ENCODE measurements at places on chromosomes 1 and 21.
A peak's percentile ranks its signal among the peaks of the same experiment; 100 is the strongest.

GRCh38 chr1:245464290-245464689, 309.5 kb downstream of the KIF26B start:
- no peak for DNase-seq

DNA sequence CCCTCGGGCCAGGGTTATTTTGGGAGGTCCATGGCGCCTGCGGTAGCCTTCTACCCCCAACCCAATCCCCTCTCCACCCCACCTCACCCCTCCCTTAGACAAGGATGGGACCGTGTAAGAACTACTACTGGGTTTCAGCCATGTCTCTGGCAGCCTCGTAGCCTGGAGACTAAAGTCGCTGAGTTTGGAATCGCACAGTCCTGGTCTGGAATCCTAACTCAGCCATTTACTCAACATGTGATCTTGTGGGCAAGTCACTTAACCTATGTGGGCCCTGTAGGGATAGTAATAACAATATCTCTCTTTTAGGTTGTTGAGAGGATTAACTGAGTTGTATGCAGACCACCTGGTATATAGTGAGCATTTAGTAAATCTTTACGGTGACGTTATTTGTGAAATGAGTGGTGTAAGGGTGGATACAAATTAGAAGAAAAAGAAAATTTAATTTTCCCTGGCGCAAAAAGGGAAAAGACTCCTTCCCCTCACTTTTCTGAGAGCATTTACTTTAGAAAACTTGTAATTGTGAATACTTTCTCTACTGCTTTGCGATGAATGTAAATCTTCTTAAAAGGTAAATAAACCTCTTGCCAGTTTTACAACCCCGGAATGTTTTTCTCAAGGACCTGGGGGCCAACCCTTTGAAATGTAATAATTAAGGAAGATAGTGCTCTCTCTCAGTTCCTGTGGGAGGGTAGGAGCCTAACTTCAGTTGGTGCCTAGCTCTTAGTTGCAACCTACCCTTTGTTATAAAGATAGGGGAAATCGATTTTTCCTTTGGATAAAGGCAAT, 615 bp upstream of the MRPS15 start:
- no peak for DNase-seq

DNA sequence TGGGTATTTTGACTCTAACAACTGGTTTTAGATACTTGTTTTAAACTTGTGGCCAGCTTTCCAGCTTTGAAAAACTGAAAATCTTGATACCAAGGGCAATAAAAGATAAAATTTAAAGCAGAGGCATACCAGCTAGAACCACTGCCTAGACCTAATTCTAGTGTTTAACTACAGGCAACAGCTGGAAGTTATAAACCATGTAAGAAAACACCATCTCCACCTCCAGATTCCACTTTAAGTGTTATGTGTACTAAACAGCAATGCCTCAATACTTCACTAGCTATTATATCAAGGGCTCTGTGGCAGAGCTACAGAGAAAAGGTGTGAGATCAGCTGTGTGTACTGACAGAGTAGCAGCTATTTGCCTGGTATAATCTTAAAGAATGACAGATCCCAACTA, 69.5 kb downstream of the LPAR3 start:
- no peak for DNase-seq

- no peak for DNase-seq
Measured at GRCh38 chr1:41795205-41795762, 123.4 kb downstream of the HIVEP3 start.

- DNase-seq = peak; percentile 91
Measured at GRCh38 chr1:107669996-107670395, 295.0 kb downstream of the VAV3 start.

DNA sequence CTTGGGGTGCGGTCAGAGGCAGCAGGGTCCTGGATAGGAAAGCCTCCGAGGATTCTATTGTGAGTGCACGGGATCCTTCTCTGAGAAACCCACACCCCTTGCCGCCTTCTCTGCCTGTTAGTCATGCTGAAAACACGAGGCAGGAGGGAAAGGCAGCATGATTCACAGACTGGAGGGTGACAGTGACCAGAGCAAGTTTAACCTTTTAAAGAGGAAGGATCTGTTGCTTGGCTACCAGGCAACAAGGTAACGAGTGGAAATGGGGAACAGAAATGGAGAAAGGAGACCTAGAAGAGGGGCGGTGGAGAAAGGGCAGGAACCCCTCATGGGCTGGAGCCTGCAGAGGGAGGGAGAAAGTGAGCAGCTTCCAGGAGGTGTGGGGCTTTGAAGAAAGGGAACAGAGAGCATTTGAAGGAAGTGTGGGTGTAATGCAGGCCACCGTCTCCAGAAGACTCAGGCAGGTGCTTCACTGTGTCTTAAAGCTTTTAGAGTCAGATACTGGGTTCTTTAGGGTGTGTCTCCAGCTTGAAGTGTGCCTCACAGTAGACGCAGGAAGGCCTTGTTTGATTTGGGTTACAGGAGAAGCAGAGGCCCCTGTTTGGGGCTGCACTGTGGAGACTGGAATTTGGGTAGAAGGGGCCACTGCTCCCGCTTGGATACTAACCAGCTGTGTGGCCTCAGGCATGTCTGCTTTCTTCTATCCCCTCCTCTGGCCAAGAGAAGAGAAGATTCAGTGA, 19.1 kb downstream of the OPTC start:
- peak; percentile 44 for DNase-seq

DNA sequence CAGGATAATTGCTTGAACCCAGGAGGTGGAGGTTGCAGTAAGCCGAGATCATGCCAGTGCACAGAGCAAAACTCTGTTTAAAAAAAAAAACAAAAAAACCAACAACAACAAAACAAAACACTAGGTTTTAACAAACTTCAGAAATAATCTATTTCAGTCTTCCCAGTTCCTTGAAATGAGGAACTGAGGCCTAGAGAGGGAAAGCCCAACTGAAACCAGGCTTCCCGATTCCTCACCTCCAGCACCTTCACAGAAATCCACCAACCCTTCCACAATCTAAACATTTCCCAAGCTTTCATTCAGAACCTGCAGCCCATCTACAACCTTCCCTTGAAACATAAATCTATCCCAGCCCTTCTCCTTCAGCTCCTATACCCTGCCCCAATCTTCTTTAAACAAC, 612 bp upstream of the CD52 start:
- DNase-seq = no peak

- no peak for DNase-seq
Measured at GRCh38 chr21:32426066-32426465, 13.6 kb downstream of the EVA1C start.

GRCh38 chr1:229105822-229106525, 164.9 kb upstream of the RAB4A start:
- DNase-seq = no peak

DNA sequence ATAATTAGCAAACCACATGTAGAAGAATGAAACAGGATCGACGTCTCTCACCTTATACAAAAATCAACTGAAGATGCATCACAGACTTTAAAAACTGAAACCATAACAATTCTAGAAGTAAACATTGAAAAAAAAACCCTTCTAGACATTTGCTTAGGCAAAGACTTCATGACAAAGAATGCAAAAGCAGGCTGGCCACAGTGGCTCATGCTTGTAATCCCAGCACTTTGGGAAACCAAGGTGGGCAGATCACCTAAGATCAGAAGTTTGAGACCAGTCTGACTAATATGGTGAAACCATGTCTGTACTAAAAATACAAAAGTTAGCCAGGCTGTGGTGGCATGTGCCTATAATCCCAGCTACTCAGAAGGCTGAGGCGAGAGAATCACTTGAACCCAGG, 1351.7 kb downstream of the MRPL39 start:
- no peak for DNase-seq

DNA sequence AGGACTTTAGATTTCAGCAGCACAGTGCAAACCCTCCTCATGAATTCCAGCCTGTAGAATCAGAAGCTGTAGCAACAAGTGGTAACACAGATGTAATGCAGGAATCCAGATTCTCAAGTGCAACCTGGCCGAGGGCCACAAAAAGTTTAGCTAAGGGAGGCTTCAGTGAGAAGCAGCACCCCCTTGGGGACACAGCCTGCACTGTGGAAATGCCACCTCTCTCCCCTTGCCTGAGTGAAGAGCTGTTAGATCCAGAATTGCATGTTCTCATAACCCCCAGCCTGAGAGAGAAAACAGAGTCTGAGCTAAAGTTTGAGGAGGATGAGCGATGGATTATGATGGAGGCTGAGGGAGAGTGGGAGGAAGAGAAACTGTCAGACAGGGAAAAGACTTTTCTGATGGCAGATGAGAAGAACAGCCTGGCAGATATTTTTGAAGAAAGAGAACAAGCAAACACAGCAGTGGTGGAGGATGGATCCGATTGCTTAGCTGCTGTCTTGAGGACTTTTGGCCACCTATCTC, 80.5 kb upstream of the BMP8A start:
- DNase-seq = peak; percentile 81

GRCh38 chr1:90919900-90920299, 101.9 kb downstream of the ZNF644 start:
- no peak for DNase-seq

GRCh38 chr1:183885142-183885735, 80.3 kb downstream of the RGL1 start:
- no peak for DNase-seq
